ENCODE measurements at places on chromosomes 4 and X.

- no peak for DNase-seq
These were observed 1.1 kb downstream of the ZIC3 start for GRCh38 chrX:137566746-137567679.

GRCh38 chrX:65582450-65583082, 48.0 kb upstream of the LAS1L start:
- no peak for DNase-seq

GRCh38 chrX:153365670-153366069, 31.7 kb downstream of the ZNF275 start:
- no peak for DNase-seq

DNA sequence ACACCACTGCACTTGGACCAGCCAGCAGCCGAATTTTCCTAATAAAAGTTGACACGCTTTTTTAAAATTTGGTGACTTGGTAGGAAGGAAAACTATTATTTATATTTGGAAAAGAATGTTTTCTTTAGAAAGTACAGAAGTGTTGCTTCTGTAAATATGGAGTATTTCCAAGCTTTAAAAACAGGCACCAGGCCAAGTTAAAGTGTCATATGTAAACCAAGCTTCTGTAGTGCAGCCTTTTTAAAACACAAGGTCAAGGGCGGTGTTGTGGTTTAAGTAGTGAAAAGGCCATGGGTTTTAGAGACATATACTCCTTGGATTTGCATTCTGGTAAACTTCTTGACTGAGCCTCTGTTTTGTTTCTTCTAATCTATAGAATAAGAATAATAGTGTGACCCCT, 62.7 kb downstream of the TRIM2 start:
- no peak for DNase-seq

GRCh38 chr4:47510506-47511143, 25.6 kb downstream of the ATP10D start:
- DNase-seq, result peak; percentile 12

All from CD4-positive, alpha-beta T cell treated with Interleukin-12 subunit alpha and Interleukin-12 subunit beta, for 1 hour (primary cell).